ENCODE measurements at places on chromosomes 16 and 17.

GRCh38 chr17:983921-984320 is 4.3 kb upstream of the NXN start:
- no peak for DNase-seq

- peak; percentile 99 for DNase-seq
Observed at GRCh38 chr16:3182608-3183444, 5.2 kb upstream of the OR1F1 start.

DNA sequence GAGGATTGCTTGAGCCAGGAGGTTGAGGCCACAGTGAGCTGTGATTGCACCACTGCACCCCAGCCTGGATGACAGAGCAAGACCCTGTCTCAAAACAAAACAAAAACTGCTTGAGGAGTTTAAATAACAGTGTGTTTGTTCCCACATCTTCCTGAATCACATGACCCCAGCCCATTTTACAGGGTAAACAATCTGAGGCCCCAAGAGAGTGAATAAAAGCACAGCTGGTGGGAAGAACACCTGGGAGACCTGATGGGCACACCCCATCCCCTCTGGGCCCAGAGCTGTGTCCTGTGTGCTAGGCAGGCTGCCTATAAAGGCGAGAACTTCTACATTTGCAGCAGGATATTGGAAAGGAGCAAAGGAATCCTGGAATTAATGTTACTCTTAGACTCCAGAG is 69.6 kb downstream of the PLXDC1 start:
- DNase-seq: no peak

- DNase-seq: no peak
Observed at GRCh38 chr16:53878216-53878615, 174.3 kb downstream of the FTO start.

DNA sequence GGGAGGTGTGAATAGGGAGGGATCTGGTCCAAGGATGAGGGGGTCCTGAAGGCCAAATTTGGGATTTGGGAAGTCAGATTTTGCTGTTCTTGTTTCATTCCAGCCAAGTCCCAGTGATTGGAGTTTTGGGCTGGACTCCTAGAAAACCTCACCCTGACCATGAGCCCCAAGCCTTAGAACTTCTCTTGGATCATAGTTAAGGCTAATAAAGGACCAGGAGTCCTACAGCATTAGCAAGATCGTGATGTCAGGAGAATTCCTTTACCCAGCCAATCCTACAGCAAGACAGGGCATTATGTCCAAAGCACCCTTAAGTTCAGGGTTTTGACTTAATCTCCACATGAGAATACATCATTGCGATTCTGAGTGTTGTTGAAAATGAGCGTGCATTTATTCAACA is 85.0 kb downstream of the SOX9 start:
- DNase-seq: no peak

GRCh38 chr17:4005296-4006164 is 41.3 kb upstream of the ATP2A3 start:
- no peak for DNase-seq

- no peak for DNase-seq
Observed at GRCh38 chr16:85840395-85840794, 40.9 kb downstream of the COX4I1 start.

GRCh38 chr17:46135126-46135812 is 58.0 kb downstream of the KANSL1 start:
- no peak for DNase-seq

DNA sequence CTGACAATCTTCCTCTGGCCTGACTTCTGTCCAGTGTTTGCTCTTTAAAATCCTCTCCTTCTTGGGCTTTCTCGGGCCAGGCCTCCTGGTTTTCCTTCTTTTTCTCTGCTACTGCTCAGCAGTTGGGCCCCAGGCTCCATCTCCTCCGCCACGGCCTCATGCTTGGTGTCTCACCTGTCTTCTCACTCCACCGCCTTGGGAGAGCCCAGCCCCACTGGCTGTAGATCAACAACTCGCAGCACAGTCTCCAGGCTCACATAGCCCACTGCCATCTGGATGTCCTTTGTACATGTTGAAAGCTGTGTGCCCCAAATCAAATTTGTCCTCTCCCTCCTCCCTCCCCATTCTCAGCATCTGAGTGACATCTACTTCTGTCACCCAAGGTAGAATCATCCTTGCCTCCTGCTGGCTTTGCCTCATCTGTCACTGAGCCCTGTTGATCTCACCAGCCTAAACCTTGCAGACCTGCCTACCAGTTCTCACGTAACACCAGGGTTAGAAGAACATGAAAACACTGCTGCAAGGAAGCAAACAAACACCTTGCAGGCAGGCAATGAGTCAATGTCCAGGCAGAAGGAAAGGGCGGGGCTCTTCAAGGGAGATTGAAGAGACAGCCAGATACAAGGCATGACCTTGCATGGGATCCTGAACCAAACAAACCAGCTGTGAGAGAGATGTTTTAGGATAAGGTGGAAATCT is 103.2 kb upstream of the SMURF2 start:
- DNase-seq: no peak

DNA sequence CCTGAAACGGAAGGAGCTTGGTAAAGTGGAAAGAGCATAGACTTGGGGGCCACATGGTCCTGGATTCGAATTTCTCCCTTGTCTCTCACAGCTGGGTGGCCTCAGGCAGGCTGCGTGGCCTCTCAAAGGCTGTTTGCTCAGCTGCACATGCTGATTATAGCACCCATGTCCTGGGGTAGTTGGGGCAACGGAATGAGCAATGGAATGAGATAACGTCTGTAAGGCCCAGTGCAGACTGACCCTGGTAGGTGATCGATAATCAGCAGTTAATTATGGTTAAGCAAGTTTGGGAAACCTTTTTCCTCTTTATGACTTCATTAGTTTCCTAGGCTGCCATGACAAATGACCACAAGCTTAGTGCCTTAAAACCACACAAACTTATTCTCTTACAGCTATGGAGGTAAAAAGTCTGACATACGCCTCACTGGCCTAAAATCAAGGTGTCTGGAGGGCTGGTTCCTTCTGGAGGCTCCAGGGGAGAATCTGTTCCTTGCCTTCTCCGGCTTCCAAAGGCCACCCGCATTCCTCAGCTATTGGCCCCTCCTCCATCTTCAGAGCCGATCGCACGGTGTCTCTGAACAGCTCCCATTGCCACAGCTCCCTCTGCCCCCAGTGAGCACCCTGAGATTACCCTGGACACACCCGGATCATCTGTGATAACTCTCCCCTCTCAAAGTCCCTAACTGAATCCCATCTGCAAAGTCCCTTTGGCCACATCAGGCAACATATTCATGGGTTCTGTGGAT is 294.9 kb upstream of the FOXF1 start:
- peak; percentile 18 for DNase-seq

GRCh38 chr17:47857551-47858455 is 6.8 kb upstream of the SP6 start:
- no peak for DNase-seq

DNA sequence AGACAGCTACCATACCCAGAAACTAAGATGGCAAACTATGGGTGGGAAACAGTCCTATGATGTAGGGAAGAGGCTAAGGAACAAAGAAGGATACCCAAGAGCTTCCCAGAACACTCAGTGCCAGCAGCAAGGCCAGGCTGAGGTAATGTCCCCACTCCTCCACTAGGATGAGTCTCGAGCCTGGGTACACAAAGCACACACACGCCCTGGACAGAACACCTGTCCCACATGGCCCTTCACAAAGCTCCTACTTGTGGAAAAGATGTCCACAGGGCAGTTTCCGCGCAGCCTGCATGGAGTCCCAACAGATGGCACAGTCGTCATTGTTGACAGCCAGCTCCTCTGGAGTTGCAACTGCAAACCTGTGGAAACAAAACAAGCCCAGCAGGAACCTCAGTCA is 23.9 kb downstream of the AMFR start:
- DNase-seq: no peak

DNA sequence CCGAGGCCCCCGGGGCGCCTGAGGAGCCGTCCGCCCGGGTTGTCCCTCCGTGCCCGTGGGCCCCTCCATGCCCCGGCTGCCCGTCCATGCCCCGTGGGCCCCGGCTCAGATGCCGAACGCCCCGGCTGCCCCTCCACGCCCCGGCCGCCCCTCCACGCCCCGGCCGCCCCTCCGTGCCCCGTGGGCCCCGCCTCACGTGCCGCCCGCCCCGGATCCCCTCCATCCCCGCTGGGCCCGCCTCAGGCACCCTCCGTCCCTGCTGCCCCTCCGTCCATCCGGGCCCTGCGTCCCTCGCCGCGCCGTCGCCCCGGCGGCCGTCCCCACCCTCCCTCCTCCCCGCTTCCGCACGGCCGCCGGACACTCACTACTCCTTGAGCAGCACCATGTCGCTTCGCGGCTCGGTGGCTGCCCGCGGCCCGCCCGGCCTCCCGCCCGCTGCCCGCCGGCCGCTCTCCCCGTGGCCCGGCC is 382 bp downstream of the PITPNA start:
- DNase-seq: no peak

GRCh38 chr17:21252796-21253645 is at the start of gene NATD1:
NATD1 (minus strand) TSS chr17:21253410; CDS start chr17:21253264, 146 bp downstream.
- peak; percentile 86 for DNase-seq

DNA sequence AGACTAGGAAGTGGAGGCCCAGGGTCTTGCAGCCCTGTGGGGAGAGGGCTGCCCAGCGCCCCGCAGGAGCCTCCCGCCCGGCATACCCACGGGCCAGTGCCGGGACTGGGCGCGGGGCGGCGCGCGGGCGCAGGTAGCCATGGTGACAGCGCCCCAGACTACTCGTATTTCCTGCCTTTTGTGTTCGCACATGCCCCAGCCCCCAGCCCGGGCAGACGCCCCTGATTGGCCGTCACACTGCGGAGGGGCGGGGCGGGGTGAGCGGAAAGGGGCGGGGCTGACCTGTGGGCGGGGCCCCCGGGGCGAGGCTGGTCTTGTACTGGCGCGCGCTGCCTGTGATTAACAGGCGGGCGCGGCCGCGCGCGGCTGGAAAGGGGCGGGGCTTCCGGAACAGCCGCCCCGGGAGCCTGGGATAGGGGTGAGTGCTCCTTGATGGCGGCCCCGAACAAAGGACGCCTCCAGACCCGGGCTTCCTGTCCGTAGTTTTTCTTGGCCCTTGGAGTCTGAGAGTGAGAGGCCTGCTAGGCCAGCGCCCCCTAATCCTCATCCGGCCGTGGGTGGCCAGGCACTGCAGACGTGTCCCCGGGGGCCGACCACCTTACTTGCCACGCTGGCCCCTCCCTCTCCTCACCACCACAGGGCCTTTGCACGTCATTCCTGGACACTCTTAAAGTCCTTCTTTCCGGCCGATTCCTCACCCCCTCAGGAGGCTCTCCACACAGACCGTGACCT is 71.0 kb downstream of the RAI1 start:
- DNase-seq: peak; percentile 99

DNA sequence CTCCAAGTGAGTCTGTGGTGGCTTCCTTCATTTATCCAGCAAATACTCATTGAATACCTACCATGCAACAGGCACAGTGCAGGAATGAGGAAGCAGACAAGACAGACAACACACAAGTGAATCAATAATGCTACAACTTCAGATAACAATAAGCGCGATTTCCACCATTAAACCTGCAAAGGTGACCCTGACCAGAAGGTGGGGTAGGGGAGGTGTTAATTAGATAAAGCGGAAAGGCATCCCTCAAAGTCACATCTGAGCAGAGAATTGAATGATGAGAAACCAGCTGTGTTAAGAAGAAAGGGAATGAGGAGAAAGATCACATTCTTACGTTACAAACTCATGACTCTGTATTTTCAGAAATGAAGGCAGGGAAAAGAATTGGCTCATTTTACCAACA is 26.3 kb downstream of the ZZEF1 start:
- no peak for DNase-seq

DNA sequence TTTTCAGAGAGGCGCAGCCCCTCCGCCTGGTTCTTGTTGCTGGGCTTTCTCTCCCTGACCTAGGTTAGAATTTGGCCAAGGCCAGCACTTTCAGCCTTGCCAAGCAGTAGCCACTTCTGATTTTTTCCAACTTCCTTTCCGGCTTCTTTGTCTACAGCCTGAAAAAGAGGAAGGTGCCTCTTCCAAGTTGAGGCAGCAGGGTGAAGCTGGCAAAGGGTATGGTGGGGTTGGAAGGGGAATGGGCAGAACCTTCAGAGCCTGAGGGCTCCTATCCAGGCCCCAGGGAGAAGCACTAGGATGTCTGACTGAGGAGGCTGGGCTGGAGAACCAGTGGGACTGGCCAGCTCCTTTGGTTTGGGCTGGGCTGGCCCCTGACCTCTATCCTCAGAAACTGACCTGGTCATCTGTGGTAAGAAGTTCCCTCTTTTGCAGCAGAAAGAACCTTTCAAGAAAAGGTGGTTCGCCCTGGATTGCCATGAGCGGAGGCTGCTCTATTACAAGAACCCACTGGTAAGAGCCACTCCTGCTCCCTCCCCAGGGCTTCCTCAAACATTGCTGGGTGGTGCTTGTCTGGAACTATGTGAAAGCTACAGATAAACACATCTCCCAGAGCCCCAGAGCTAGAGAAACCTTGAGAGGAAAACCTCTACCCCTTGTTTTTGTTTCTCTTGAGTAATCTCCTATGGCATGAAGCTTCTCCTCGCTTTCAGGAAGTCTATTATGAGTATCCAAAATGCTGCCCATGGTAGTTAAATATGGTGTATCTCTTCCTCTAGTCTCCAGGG is 16.6 kb upstream of the RNF135 start:
- no peak for DNase-seq

GRCh38 chr17:7311110-7311705 is 3.8 kb downstream of the EIF5A start:
- DNase-seq: no peak

- no peak for DNase-seq
Observed at GRCh38 chr16:49621241-49622083, 234.4 kb downstream of the ZNF423 start.

All from activated CD8-positive, alpha-beta memory T cell treated with anti-CD3 and anti-CD28 coated beads, Interleukin-2, amount 50 U/mL, for 48 hours (primary cell).